ENCODE measurements at places on chromosomes 12 and 14. TPM values are rescaled to one million over a fixed set of nuclear protein-coding genes. Genes with fewer than 3 reads are reported as not detected.

GRCh38 chr12:18551701-18552100, 186.1 kb downstream of the PLCZ1 start:
- DNase-seq, result no peak

GRCh38 chr12:79274501-79275064, 410.0 kb downstream of the SYT1 start:
- no peak for DNase-seq

SIX1 gene
- total RNA-seq, result 8.0 TPM

DNA sequence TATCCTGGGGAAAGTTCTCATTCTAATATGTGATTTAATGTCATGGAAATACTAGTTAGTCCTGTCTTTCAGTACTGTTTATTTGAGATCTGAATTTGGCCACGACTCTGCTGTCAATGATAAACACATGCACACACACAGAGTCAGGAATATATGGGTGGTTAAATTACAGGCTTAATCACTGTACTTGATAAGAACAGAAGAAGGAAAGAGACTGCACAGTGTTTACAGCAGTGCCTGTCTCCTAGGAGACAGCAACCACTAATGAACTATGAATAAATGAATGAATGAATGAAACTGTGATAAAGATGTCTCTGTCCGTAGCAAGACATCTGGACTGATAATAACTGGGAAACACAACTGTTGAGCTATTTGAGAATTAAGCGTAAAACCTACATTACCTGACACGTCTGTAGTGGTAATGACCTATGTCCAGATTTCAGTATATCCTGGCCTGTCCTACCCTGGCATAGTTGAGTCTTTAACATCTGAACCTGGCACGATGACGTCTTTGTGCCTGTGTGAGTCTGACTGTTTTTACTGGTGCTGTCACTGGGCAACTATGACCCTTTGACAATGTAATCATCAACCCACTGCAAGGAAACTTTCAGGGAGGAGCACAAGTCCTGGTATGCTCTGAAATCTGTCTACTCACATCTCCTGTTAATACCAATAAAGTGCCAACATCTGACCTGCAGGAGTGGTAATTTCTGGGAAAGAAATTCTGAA, 524.6 kb downstream of the TMEM132D start:
- no peak for DNase-seq

GRCh38 chr12:105167346-105167745, 59.8 kb downstream of the WASHC4 start:
- no peak for DNase-seq

GLIPR1 gene
- total RNA-seq, result 6.8 TPM

DNAI7 gene
- 2.2 TPM for total RNA-seq

SLC10A1 gene
- total RNA-seq, result not detected

- no peak for DNase-seq
Observed at GRCh38 chr14:84806181-84806580, 723.8 kb upstream of the FLRT2 start.

DNA sequence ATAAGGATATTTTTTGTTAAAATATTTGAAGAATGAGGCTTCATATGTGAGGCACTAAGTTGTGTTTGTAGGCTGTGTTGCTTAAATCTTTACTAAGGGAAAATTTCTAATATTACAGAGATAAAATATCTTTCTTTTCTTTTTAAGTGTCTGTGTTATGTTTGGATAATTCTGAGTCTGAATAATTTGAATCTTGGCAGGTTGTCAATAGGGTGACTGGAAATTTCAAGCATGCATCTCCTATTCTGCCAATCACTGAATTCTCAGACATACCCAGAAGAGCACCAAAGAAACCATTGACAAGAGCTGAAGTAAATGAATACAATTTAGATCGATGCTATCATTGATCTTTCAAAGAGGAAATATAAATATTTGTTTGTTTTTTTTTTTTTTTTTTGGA, 29.4 kb downstream of the TMPO start:
- no peak for DNase-seq

FAM181A gene
- not detected for total RNA-seq

DNA sequence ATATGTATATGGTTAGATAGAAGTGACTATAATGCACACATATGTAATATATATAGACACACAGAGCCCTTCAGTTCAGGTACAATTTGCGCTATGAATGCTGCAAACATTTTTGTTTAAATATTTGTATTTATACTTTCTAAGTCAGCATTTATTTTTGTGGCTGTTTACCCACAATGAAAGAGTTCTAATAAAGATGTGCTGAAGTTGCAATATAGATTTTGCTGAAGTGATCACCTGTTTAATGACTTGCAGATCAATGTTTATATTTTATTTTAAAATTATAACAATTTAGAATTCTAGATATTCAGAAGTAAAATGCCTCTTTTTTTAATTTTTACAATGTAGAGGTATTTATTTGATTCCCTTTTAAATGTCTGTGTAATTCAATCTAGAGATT, 3.5 kb downstream of the FOXG1 start:
- no peak for DNase-seq

- DNase-seq, result no peak
Observed at GRCh38 chr12:80470403-80470802, 26.4 kb downstream of the PTPRQ start.

FRMD6 gene
- 13.8 TPM for total RNA-seq

DNA sequence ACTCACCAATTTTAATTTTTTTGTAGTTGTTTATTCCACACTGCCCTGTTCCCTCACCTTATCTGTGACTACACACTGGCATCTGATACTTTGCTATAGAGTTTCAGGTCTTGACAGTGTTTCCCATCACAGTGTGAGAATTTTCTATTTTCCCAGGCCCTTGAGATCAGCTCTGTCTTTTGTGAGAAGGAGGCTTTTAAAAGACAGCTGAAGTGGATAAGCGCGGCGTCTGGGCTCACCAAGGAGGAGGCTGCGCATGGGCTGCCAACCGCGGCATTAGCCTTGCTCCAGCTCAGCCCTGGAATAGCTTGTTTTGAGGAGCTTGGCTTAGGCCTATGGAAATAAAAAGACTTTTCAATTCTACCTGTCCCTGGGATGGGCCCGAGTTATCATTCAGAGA, 181.3 kb downstream of the RMST start:
- DNase-seq, result no peak

GRCh38 chr14:87992346-87992717, 650 bp downstream of the GALC start:
- no peak for DNase-seq

DNA sequence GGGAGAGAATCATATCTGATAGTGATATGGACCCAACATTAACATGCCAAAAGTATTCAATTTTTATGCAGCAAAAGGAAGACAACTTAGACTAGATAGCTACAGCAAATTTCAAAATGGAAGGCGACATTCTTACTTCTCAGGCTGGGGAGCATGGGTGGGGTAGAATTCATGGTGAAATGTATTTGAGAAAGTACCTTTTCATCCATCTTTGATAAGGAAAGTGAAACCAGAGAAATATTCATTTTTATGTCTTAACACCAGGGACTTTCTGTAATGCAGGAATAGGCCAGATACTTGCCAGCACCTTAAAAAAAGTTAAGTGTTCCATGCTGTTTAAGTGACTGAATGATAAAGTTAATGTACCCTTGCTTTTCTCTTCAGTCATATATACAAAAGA, 13.4 kb downstream of the BTG1 start:
- DNase-seq, result no peak

GRCh38 chr14:103104654-103105452, 10.3 kb downstream of the EXOC3L4 start:
- DNase-seq, result peak; percentile 85

Data from stomach (tissue), 19 donors.